NCI-H1436 treated with DMSO at 0.1 percent for 48 hours (cell line): ENCODE measurements at places on chromosomes 7 and 10.
A peak's percentile ranks its signal among the peaks of the same experiment; 100 is the strongest.

DNA sequence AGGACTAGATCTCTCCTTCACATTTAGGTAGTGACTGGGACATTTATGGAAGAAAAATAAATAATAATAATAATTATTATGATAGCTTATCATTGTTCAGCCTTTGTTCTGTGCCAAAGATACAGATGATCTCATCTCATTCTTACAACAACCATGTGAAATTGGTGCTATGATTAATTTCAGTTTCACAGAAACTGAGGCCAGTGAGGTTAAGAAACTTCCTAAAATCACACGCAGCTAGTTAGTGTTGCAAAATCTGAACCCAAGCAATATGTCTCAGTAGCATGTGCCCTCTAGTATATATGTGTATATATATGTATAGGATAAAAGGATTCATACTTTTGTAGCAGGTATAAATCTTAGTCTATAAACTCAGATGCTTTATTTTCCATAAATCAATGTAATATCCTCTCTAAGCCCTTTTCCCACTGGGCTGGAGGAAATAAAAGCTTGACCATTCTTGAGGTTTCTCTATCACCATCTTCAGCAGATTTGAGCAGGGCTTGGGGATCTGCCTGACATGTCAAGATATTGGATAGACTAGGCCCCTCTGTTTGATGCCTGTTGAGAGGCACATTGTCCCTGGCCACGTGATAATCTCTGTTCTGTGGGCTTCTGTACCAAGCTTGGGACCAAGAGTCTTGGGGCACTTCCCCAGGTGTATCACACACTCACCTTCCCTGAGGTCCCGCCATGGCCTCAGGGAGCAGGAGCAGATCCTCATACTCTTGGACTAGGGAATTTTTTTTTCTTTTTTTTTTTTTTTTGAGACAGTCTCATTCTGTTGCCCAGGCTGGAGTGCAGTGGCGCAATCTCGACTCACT, 172.6 kb upstream of the NRP1 start:
- no peak for DNase-seq

GRCh38 chr10:89836840-89837164, 135.4 kb downstream of the KIF20B start:
- no peak for DNase-seq

- DNase-seq = no peak
Measured at GRCh38 chr7:27967639-27968038, 213.0 kb downstream of the JAZF1 start.

DNA sequence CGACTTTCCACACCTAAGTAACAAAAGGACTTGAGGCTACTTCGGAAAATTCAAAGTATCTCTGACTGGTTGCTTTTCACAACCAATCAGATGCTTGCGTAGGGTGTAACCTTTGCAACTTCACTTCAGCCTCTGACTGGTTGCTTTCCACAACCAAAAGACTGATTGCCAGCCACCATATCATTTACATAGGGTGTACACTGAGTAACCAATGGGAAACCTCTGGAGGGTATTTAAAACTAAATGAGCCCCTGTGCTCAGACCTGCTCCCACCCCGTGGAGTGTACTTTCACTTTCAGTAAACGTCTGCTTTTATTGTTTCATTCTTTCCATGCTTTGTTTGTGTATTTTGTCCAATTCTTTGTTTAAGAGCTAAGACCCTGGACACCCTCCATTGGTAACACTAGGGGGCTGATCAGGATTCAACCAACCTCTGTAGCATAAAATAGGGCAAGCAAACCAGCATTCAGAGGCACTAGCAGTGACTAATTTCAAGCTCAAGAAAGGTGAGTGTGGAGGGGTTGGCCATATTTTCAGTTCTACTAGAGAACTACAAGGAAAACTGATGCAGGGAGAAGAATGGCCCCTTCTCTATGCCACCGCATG, 390.8 kb downstream of the POM121L12 start:
- no peak for DNase-seq

- DNase-seq = no peak
Measured at GRCh38 chr7:112129655-112130323, 76.4 kb downstream of the DOCK4 start.

DNA sequence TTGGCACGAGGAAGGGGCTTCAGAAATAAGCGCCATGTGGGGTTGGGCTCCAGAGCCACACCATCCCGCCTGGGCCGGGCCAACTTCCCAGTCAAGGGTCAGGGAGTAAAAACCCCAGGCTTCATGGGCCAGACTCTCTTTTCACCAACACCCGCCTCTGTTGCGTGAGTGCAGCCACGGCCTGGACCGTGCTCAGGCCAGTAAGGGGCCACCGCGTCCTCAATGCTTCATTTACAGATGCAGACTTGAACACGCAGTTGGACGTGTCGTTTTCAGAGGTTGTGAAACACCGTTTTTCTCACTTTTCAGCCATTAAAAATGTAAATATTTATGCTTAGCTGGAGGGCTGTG, 161.0 kb downstream of the WDR37 start:
- no peak for DNase-seq

DNA sequence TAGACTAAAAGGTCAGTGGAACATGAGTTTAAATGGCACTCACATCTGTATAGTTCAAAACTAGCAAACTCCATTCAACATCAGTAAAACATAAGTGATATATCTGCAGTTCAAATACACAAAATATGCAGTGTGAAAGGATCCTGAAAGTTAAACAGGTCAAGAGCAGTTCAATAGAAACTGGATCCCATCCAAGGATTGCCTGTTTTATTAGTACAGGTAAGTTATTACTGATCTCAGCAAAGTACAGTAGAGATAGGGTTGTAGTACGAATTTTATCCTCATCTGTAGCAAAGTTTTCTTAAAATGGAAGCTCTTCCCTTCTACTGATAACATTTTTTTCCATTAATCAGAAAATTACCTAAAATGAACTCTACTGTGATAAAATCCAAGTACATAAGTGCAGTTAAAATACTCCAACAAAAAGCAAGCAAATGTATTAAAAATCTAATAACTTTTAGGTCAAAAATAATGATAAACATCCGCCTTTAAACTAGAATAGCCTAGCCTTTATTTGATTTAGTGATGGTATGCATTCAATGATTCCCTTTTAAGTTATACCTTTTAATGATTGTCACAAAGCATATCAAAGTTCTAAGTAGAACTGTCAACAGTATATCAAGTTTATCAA, 2.2 kb downstream of the ZNF800 start:
- no peak for DNase-seq

DNA sequence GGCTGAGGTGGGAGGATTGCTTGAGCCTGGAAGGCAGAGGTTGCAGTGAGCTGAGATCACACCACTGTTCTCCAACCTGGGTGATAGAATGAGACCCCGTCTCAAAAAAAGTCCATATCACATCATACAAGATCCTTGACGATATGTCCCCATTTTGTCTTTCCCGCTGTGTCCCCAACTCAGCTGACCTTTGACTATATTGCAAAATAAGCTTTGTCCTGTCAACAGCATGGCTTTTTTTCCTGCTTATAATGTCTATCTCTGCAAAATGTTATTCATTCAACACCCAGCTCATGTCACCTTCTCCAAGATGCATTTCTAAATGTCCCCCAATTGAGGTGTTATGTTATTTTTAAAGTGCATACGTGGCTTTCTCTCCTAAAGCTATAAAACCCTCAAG, 136.0 kb upstream of the KAT6B start:
- no peak for DNase-seq

DNA sequence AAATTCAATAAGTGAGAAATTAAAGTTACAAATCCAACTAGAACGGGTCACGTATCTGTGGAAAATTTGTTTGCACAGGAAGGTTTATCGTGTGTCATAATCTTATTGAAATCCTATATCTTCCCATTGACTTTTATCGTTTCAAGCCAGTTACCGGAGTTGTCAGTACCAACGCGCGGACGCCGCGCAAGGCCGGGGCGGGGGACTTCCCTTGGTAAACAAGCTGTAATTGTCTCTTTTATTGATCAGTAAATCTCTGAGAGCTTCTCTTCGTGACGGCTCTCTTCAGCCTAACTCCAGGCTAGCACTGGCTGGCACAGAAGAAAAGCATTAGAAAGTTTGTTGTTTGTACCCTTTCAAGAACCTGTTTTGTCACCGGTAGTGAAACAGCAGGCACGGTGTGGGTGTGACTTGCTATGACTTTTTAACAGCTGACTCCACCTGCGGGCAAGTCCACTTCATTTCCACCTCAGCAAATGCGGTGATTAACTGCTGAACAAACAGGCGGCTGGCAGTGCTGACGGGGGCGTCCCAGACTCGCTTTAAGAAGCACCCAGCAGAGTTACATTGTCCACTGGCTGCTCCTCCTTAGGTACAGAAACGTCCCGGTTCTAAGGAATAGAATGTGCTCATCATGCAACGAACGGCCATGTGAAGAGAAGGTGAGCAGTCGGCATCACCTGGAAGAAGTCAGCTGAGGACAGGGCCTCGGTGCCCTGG, 215.8 kb downstream of the MAD1L1 start:
- DNase-seq = no peak

DNA sequence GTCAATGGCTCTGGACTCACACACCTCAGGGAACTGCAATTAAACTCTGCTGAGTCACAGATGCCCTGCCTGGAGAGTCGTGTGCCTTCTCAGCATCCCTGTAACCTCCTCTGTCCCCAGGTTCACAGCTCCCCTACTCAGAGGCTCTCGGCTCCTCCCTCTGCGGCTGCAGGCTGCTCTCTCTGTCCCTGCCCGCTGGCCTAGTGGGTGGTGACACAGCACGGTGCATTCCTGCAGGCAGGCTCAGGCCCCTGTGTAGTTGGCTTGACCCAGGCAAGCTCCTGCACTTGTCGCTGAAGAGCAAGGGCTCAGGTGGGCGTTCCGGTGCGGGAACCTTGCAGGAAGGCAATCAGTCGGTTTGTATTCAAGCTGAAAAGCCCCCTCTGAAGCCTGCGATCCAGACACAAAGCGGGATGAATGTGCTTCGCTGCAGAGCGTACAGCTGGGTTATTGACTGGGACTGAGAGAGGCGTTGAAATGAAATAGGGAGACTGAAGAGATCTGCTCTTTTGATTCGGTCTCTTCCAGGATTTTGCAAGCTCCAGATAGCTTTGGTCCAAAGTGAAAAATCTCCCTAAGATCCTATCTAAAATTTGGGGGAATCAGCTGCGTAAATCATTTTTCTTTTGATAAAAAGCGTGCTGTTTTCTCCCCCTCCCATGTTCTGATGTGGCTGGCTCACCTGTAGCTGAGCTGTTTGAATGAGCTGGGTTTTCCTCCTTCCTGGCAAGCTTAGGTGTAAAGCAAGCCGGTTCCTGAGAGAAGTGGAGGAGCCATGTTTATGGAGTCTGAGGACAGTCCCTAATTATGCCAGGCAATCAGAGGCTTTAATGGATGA, 208.7 kb upstream of the PHYHIPL start:
- peak; percentile 31 for DNase-seq

DNA sequence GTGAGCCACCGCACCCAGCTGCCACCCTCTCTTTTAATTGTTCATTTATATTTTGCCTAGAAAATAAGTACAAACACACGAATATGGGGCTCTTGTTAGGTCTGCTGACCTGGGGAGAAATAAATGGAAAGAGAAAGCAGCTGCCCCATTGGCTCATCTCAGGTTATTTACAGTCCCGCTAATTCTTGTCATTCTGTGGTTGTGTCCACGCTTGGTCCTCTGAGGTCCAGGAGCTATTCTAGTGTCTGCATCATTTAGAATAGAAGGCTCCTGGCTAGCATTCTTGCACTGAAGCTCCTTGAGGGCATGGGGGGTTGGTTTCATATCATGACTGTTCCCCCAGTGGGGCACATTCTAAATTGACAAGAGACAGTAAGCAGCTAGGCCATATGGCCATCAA, 128.5 kb downstream of the TACC2 start:
- DNase-seq = no peak

DNA sequence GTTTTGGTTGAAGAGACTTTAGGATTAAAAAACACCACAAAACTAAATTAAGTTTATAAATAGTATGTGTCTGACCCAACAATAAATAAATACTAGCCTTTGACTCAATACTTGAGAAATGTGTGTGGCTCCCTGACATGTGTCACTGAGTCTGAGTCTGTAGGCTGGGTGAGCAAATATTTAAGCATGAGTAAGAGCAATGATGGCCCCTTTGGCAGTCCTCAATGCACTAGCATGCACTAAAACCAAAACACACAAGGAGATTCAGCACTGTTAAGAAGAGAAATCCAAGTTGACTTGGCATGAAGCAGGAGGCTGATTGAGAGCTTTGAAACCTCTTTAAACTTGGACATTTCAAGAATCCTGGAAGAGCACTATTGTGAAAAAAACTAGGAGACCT, 37.1 kb downstream of the CCDC71L start:
- DNase-seq = no peak

GRCh38 chr7:16420649-16421332, 547 bp downstream of the CRPPA start:
- peak; percentile 76 for DNase-seq

DNA sequence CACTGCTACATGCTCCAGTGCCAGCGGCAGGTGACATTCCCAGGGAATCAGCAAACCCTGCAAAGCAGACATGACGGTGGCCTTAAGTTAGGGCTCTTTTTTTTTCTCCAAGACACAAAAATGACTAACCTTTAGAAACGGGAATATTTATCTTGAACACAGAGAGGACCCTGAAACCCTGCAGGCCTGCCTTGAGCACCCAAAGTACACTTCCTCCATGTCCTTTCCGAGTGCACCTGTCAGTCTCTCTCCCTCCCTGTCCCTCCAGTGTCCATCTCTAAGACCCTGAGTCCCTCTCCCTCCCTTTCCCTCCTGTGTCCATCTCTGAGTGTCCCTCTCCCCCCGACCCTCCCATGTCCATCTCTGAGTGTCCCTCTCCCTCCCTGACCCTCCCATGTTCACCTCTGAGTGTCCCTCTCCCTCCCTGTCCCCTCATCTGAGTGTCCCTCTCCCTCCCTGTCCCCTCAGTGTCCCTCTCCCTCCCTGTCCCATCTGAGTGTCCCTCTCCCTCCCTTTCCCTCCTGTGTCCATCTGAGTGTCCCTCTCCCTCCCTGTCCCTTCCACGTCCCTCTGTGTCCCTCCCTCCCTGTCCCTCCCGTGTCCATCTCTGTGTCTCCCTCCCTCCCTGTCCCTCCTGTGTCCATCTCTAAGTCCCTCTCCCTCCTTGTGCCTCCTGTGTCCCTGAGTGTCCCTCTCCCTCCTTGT, 51.2 kb upstream of the CAMK2B start:
- no peak for DNase-seq

DNA sequence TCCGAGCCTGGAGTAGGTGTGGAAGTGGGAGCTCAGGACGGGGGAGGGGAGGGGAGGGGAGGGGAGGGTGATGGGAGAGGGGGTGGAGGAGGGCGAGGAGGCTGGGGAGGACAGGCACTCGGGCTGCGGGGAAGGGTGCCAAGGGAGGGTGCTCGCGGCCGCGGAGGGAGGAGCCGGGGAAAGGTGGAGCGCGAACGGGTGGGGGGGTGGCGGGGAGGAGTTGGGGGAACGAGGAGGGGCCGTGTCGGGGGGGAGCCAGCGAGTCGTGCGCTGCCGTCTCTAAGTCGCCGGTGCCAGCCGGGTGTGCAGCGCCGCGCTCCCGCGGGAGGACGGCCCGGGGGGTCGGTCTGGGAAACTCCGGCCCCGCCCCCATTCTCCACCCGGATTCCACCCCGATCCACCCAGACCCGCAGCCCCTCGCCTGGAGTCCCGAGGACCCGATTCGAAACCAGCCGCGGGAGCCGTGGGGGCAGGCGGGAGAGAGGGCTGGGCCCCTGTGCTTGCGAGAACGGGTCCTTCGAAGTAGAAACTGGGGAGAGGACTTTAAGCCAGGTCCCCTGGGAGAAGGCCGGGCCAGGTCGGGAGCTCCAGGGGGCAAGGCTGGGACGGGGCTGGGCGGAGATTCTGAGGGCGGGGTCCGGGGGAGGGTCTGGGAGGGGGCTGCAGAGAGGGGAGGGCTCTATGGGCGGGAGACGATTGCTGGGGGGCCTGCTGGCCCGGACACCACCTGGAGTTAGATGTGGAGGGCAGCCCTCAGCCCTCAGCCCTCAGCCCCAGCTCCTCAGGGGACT, at the start of gene ZNF467:
ZNF467 (minus strand) TSS at position 143 of the 791 bp plus-strand sequence. CDS start 2,556 bp downstream, outside the sequence.
- peak; percentile 29 for DNase-seq
